Cardiac septum (tissue), 1 donor: ENCODE measurements at places on chromosomes 16 and 17. TPM values are rescaled to one million over a fixed set of nuclear protein-coding genes. Genes with fewer than 3 reads are reported as not detected.

The NECAB2 gene
- 2.5 TPM for total RNA-seq

The LPCAT2 gene
- total RNA-seq: 8.5 TPM

The SLFN12L gene
- total RNA-seq: 0.92 TPM

The MYADML2 gene
- total RNA-seq: 4.4 TPM

The ZG16B gene
- total RNA-seq: not detected

The MT1E gene
- 36.1 TPM for total RNA-seq

The SHISA6 gene
- 0.35 TPM for total RNA-seq

The MED13 gene
- total RNA-seq: 47.4 TPM

The OGFOD1 gene
- total RNA-seq: 30.1 TPM

The CKLF gene
- total RNA-seq: 10.5 TPM

The ATP2A1 gene
- total RNA-seq: 0.54 TPM

The P2RX5 gene
- total RNA-seq: 37.9 TPM

The HAS3 gene
- 0.38 TPM for total RNA-seq

The GPRC5C gene
- 31.7 TPM for total RNA-seq

The ZNF598 gene
- total RNA-seq: 21.9 TPM

The CDK5R1 gene
- total RNA-seq: 1.5 TPM

The KRTAP3-1 gene
- total RNA-seq: not detected

The ZMYND15 gene
- total RNA-seq: 0.40 TPM

The LRRC46 gene
- 0.27 TPM for total RNA-seq

The TOB1 gene
- total RNA-seq: 71.1 TPM

The DHRS11 gene
- 15.3 TPM for total RNA-seq

The SLFN12 gene
- total RNA-seq: 4.3 TPM

The IQCK gene
- total RNA-seq: 7.3 TPM

The RNF167 gene
- 84.7 TPM for total RNA-seq

The APOBR gene
- total RNA-seq: 0.51 TPM
